ENCODE measurements at places on chromosomes 2 and 18. TPM values are rescaled to one million over a fixed set of nuclear protein-coding genes. Genes with fewer than 3 reads are reported as not detected.

DNA sequence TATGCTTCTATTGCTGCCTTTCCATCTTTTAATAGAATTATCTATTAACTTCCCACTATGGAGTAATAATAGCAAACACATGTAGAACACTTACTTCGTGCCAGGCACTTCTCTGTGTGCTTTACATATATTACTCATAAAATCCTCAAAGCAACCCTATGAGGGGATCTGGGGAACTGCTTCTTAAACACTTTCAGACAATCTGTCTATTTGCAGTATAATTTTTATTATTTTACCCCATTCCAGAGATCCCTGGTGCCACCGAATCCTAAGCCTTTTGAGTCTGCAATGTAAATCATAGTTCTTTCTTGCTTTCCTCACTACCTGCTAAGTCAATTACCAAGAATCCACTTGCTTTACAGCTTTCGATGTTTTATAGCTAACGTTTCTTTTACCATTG is 25.6 kb upstream of the GCFC2 start:
- DNase-seq, result no peak

- no peak for DNase-seq
Measured at GRCh38 chr18:75122334-75122958, 86.5 kb downstream of the PTGR3 start.

LYG1 gene
- total RNA-seq, result 0.54 TPM

SIX2 gene
- not detected for total RNA-seq

- no peak for DNase-seq
Measured at GRCh38 chr2:239093542-239093941, 245.7 kb downstream of the TWIST2 start.

GRCh38 chr2:209423562-209424198 is at the start of gene MAP2:
MAP2 (plus strand) TSS chr2:209424047; CDS start chr2:209653171, 229,124 bp downstream.
- peak; percentile 25 for DNase-seq

All from foreskin keratinocyte (primary cell).